ENCODE measurements at places on chromosomes 2 and 18.

- no peak for DNase-seq
Observed at GRCh38 chr2:200223205-200223784, 83.2 kb upstream of the SPATS2L start.

GRCh38 chr2:143261986-143262385 lies 132.8 kb downstream of the ARHGAP15 start:
- no peak for DNase-seq

DNA sequence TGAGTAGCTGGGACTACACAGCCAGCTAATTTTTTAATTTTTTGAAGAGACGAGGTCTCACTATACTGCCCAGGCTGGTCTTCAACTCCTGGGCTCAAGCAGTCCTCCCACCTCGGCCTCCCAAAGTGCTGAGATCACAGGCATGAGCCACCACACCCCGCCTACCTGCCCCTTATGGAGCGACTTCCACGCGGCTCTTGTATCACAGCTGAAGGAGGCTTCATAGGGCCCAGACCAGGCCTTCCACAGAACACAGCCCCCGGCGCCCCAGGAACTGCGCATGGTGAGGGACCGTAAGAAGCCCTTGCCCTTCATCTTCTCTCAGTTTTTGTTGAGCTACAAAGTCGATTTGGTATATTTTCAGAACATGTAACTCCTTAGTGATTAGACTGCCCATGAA lies 220.3 kb downstream of the KLHL29 start:
- no peak for DNase-seq

GRCh38 chr2:126664234-126664633 lies 8.3 kb downstream of the GYPC start:
- DNase-seq: no peak

DNA sequence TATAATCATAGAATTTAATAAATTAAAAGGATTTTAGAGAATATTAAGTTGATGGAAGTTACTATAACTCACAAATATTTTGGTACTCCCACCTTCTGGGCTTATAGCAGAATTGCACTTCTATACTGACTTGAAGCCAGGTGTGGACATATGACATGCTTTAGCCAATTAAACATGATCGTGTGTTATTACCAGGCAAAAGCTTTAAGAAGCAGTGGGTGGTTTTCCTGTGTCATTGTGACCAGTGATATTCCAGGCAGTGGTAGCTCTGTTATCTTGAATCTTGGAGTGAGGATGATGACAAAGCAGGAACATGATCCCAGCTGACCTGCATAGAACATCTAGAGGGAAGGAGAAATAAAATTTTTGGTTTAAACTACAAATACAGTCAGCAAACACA lies 370.9 kb upstream of the ZEB2 start:
- DNase-seq: peak; percentile 21

DNA sequence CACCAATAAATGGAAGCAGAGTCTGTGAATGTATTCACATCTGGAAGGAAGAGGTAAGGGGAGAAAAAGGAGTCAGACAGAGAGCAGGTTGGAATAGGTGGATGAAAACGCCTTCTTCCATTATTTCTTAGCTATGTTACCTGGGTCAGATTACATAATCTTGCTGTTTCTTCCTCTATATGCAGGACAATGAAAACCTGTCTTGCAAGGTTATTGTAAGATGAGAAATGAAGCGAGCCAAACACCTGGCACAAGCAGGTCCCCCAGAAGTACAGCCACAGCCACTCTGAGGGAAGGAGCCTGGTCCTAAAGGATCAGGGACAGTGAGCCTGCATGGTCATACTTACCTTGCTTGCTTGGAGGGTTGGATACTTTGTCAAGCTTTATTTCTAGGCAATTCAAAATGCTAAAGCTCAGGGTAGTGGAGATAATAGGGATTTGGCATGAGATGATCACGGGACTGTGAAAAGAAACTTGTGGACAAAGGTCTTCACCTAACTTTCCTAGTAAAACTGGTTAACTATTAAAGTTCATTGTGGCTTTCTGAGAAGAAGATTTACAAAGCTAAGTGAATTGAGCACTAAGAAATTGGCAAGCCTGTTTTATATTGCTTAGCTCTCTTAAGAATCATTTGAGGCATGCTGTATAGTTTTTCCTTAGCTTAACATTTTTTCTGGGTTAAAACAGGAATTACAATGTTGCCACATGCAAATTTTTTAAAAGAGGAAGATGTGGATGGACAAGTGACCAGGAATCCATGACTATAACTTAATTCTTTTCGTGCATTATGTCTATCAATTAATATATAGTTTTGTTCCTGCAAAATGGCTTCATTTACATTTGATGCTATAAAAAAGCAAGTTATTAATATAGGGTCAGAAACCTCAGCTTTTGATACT lies 15.7 kb upstream of the PLA2R1 start:
- DNase-seq: no peak

- DNase-seq: peak; percentile 63
Observed at GRCh38 chr2:37672104-37672869, 845 bp upstream of the CDC42EP3 start.

- DNase-seq: no peak
Observed at GRCh38 chr2:121094101-121094500, 190.9 kb downstream of the TFCP2L1 start.

DNA sequence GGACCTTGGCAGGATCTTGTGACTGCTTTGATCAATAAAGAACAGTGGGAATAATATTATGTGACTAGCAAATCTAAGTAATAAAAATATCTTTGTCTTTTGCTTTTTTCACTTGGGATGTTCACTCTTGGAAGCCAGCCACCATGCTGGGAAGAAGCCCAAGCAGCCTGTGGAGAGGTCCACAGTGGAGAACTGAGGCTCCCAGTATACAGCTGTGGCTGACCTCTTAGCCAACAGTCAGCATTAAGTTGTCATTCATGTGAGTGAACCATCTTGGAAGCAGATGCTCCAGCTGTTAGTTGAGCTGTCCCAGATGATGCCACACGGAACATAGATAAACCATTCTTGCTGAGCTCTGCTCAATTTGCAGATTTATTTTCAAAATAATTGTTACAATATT lies 160.0 kb downstream of the OSR1 start:
- DNase-seq: no peak

DNA sequence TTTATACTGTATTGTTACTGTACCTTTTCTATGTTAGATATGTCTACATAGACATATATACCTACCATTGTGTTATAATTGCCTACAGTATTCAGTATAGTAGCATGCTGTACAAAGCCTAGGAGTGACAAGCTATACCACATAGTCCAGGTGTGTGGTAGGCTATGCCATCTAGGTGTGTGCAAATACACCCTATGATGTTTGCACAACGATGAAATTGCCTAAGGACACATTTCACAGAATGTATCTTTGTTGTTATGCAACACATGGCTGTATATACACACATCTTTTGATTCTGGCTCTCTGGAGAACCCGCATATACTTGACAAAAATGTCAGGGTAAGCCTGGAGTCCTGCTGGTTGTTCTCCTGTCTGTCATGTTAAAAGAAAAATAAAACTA lies 85.1 kb downstream of the BCL2L11 start:
- no peak for DNase-seq

DNA sequence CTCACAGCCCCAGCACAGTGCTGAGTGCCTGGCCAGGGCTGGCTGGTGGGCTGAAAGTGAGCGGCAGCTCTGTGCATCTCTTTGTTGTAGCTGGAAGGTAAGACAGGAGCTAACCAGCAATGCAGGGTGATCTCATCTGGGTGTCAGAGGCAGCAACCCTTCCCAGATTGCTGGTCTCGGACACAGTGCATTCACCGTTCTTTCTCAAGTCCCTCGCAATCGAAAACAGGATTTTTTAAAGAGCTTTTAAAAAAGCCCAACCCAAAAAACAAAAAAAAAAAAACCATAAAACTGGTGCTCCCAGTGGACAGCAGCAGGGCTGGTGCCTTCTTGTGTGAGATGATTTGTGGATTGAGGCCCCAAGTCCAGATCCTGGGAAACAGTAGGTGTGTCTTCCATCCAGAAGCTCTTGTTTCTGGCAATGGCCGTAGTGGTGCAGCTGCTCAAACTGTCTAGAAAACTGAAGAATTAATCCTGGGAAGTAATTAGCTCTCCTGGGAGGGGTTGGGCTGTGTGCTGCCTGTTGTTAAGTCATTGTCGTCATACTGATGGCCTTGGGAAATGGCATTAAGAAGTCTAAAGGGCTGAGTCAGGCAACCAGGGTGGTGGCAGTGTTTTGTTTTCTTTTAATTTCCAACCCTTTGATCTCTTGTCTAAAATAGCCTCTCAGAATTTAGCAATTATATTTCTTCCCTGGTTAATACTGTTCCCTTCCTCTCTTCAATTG lies 156.7 kb downstream of the KLHL29 start:
- no peak for DNase-seq

- DNase-seq: no peak
Observed at GRCh38 chr18:3357516-3357915, 92.5 kb upstream of the TGIF1 start.

GRCh38 chr2:177275040-177275742 lies 10.7 kb upstream of the NFE2L2 start:
- DNase-seq: no peak

DNA sequence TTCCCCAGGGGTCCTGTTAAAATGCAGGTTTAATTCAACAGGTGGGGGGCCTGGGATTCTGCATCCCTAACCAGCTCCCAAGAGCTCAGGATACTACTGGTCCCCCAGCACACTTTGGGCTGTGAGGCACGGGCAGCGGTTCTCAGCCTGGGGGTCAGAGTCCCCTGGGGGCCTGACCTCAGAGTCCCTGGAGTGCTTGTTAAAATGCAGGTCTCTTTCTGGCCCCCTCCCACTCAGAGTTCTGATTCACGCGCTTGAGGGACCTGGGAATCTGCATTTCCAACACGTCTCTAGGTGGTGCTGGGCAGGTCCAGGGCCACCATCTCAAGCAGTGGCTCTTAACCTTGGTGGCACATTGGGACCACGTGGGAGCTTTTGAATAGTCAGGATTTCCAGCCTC lies 2.8 kb upstream of the OTOS start:
- no peak for DNase-seq

DNA sequence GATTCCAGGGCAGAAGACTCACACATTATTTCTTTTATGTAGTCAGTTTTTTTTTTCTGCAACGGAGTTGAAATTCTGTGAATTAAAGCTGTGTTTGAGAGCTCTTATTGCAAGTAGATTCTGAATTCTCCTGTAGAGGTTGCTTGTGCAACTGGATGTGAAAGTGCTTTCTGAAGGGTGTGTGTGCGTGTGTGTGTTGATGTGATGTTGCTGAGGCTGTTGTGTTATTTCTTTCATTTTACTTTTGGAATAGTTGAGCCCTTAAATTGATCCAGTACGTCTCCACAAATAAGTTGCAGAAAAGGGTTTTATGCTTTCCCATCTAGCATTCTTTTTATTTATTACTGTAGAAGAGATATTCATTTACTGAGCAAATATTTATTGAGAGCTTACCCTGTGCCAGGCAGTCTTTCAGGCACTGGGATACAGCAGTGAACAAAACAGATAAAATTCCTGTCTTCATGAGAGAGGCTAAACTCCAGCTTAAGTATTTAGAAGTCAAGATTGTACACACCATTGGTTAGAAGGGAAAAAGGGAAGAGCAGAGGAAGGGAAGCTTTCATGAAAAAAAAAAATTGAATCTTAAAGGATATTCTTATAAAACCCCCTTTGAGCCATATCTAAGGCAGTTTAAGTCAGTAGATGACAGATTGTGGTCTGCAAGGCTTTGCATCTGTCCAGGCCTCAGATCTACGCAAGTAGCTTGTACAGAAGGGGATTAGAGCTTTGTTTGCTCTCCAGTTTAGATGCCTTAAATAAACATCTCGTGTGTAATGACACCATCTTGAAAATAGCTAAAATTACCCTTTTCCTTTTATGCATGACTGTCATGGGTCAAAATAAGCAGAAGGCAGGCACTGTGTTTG lies 58.2 kb downstream of the MYO1B start:
- no peak for DNase-seq

DNA sequence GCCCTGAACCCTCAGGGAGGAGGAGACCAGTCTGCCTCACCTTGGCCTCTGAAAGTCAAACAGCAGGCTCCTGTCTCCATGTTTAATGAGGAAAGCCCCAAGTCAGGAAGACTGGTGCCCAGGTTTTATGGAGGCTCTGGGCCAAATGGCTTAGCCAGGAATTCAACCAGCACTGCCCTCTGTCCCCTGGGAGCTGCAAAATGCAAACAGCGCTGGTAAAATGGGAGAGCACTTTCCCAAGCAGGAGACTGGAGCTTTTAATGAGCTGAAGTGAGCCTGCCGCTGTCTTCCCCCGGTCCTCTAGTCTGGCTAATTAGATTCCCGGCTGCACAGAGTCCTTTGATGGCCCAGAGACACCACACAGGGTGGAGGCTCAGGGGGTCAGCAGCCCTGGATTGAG lies 276.0 kb upstream of the TRIB2 start:
- no peak for DNase-seq

GRCh38 chr18:60975420-60975819 lies 357.8 kb upstream of the CDH20 start:
- no peak for DNase-seq

GRCh38 chr2:239853121-239853520 lies 172.0 kb downstream of the NDUFA10 start:
- DNase-seq: no peak

GRCh38 chr18:2168022-2168421 lies 403.3 kb downstream of the METTL4 start:
- no peak for DNase-seq

- peak; percentile 74 for DNase-seq
Observed at GRCh38 chr2:69385443-69386151, 1.4 kb downstream of the GFPT1 start.

DNA sequence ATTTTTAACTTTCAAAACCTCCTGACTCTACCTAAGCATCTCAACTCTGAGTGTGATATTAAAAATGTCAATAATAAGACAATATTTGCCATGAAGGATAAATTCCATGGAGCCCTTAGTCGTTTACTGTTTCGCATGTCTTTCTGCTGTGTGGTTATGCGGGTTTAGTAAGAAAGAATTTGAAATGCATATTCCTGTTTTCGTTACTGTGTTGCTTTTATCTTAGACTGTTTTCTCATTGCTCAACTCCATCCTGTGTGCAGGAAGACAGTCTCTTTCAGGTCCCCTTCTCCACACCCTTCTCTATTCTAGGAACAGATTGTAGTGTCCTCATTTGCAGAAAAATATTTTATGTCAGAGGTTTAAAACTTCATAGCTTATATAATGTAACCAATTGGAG lies 82.5 kb upstream of the MAP3K20 start:
- no peak for DNase-seq

GRCh38 chr2:114031605-114032505 lies 142.0 kb downstream of the ACTR3 start:
- DNase-seq: no peak

DNA sequence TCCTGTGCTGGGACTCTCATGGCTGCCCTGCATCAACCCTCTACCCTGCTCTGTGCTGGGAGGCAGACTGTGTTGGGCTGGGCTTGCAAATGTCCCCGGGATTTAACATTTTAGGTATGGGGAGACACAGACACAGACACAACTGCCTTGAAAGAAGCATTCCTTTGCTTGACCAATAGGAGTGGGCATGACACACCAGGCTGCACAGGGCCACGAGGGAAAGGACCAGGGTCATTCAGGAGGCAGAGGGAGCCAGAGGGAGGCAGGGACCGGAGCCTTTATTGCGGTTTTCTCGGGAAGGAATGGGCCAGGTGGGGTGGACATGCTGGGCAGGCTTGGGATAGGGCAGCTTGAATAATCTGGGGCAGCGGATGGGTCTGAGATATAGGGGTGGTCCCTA lies 238.7 kb upstream of the COPS8 start:
- DNase-seq: no peak
